ENCODE measurements at places on chromosomes 1 and 21. TPM values are rescaled to one million over a fixed set of nuclear protein-coding genes. Genes with fewer than 3 reads are reported as not detected.

The KRTAP19-3 gene
- total RNA-seq, result not detected

The LCE1C gene
- not detected for total RNA-seq

The LRRC8B gene
- total RNA-seq, result 15.9 TPM

The CLCC1 gene
- total RNA-seq, result 36.3 TPM

The PRAMEF5 gene
- not detected for total RNA-seq

The PGBD5 gene
- total RNA-seq, result not detected

The SPRR4 gene
- total RNA-seq, result not detected

The OR2M4 gene
- not detected for total RNA-seq

The OR2T11 gene
- total RNA-seq, result not detected

The HUNK gene
- total RNA-seq, result not detected

The PRDM16 gene
- total RNA-seq, result not detected

The ATP1A4 gene
- total RNA-seq, result not detected

The SH2D2A gene
- 1.8 TPM for total RNA-seq

The OR4F29 gene
- not detected for total RNA-seq

The BEST4 gene
- 0.21 TPM for total RNA-seq

The TCHH gene
- total RNA-seq, result not detected

The SPRR1A gene
- not detected for total RNA-seq

The SPAG17 gene
- not detected for total RNA-seq

The GJC2 gene
- 1.2 TPM for total RNA-seq

The SERPINC1 gene
- total RNA-seq, result not detected

The IL6R gene
- total RNA-seq, result 3.3 TPM

The NUDT4B gene
- total RNA-seq, result not detected

The OR2G6 gene
- total RNA-seq, result not detected

The NFASC gene
- not detected for total RNA-seq

The ORC1 gene
- 11.0 TPM for total RNA-seq

The VAV3 gene
- total RNA-seq, result 1.5 TPM

The C1orf167 gene
- total RNA-seq, result not detected

The ANXA9 gene
- total RNA-seq, result not detected

The CA6 gene
- total RNA-seq, result not detected

The ZBTB37 gene
- 5.9 TPM for total RNA-seq

The SV2A gene
- total RNA-seq, result 5.4 TPM

The MYBPHL gene
- not detected for total RNA-seq

The ARPC5 gene
- 190 TPM for total RNA-seq

The LAD1 gene
- total RNA-seq, result not detected

The CLIC6 gene
- total RNA-seq, result not detected

The SPRR5 gene
- total RNA-seq, result not detected

The IRF6 gene
- 42.0 TPM for total RNA-seq

The B4GALT3 gene
- 39.8 TPM for total RNA-seq

The UBE2U gene
- not detected for total RNA-seq

All from endothelial cell of umbilical vein (primary cell).